Stimulated activated CD4-positive, alpha-beta T cell treated with anti-CD3 and anti-CD28 coated beads, Interleukin-12 subunit alpha, Interleukin-12 subunit beta, amount 100 ng/mL, for 24 hours (primary cell): ENCODE measurements at places on chromosomes 3 and 15.

- DNase-seq, result no peak
These were observed 62.1 kb upstream of the ABHD2 start for GRCh38 chr15:89026167-89026566.

DNA sequence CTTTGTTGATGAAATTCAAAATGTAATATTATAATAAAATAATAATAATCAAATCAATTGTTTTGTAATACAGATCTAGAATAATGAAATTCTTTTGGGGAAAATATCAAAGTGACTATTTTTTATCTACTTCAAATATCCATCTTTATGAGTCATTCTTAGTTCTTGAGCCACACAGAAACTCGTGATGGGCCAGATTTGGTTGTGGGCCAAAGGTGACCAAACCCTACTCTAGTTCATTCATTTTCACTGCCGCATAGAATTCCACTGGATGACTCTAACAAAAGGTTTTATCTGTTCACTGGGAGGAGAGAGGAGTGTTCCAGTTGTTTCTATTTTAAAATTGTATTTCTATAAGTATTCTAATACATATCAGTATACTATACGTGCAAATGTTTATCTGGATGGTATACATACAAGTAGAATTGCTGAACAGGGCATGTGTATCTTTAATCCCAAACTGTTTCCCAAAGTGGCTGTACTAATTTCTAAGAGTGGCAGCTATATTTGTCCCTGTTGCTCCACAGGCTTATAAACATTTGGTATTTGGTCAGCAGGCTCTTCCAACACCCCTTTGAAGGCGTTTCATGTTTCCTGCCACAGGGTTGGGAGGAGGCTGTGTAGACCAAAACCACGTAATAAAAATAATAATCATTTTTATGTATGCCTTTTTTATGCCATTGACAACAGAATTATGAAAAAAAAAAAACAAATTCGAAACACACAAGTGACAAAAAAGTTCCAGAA lies 7.3 kb upstream of the RTP3 start:
- DNase-seq, result no peak

DNA sequence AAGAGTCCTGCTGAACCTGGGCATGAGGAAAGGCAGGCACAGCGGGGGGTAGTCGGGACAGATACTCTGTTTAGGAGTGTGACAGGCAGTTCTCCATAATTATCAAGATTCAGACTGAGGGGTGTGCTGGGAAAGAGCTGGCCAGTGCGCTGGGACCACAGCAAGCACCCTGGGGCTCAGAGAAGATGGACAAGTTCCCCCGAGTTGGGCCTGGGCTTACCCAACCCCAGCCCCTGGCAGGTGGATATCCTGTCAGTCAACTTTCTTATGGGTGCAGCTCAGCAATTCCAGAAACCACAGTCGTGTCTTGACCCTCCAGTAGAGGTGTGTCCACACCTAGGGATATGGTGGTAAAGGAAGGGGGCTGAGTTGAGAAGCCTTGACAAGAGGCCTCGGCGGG lies 49.2 kb upstream of the PRR20G start:
- DNase-seq, result no peak

- DNase-seq, result no peak
These were observed 22.7 kb downstream of the HEG1 start for GRCh38 chr3:125033135-125033534.

DNA sequence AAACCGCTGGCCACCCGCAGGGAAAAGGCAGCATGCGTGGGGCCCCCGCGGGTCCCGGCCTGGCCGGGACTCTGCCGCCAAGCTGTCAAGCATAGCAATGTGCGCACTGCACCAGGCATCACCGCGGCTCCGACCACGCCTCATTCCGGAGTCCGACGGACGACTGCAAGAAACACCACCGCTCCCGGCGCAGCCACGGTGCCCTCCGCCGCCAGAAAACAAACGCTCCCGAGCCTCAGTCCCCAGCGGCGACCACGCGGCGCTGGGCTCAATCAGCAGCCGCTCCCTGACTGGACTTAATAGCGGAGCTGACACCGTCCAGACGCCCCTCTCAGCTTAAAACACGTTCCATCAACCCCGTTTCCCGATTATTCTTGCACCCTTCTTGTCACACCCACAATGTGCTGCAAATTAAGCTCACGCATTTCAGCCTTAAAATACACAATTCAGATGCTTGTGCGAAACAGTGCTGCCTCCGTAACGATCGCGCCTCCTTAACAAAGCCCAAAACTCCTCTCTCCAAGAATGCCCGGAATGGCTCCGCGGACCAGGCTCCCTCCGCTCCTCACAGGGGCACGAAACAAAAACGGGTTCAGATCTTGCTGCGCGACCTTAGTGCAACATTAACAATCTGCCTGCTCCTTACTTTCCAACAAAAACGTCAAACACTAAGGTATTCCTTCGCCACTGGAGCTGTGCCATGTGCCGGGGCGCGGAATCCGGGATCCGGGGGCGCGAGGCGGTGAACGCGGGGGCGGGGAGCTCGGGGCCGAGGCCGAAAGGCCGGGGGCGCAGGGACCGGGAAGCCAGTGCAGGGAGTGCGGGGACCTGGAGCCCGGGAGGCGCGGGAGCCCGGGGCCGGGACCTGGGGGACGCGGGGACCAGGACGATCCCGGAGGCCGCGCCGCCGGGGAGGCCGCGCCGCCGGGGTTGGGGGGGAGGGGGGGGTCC lies 655 bp downstream of the CYFIP1 start:
- no peak for DNase-seq

- no peak for DNase-seq
These were observed 49.8 kb downstream of the KCNMB2 start for GRCh38 chr3:178586076-178586475.

DNA sequence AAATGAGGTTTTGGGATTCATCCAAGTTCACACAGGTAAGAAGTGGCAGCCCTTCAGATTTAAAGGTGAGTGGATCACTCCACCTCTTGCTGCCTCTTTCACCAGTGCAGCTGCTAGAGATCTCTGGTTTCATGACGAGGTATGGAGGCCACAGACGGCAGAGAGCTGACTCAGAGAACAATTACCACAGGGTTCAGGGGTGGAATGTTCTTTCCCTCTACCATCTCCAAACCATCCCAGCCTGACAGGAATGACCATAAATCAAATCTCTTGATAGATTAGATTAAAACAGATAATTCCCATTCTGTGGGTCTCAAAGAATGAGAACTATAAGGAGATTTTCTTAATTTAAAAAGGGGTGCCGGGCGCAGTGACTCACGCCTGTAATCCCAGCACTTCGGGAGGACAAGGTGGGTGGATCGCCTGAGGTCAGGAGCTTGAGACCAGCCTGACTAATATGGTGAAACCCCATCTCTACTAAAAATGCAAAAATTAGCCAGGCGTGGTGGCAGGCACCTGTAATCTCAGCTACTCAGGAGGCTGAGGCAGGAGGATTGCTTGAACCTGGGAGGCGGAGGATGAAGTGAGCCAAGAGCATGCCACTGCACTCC lies 174.2 kb upstream of the ATP11B start:
- no peak for DNase-seq

DNA sequence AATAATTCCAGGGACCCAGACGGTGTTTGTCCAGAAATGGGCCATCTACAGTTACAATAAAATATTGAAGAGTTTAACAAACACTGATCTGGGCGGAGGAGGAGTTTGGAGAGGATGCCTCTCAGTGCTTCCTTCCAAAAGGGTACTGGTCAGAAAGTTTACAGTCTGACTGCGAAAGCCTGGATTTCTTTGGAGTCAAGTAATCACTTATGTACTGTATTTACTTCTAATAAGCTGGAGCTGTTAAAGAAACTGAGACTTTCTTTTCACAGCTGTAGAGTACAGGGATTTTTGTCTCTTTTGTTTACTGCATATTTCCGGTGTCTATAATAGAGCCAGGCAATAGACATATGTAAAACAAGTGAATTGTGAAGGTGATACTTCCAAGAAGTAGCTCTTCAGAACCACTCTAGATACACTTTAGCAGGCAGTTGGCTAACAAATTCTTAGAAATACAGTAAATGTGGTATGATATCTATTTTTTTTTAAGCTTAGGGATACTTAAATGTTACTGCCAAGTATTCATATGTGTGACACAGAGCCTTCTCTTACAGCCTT lies 22.1 kb upstream of the NEO1 start:
- no peak for DNase-seq

GRCh38 chr15:82999426-82999825 lies 12.0 kb downstream of the C15orf40 start:
- DNase-seq, result no peak
